Activated CD8-positive, alpha-beta T cell treated with anti-CD3 and anti-CD28 coated beads, Interleukin-2, amount 10 ng/mL, durations not matched to agents 7 days and 5 days (primary cell): ENCODE measurements at places on chromosomes 2 and 18.

DNA sequence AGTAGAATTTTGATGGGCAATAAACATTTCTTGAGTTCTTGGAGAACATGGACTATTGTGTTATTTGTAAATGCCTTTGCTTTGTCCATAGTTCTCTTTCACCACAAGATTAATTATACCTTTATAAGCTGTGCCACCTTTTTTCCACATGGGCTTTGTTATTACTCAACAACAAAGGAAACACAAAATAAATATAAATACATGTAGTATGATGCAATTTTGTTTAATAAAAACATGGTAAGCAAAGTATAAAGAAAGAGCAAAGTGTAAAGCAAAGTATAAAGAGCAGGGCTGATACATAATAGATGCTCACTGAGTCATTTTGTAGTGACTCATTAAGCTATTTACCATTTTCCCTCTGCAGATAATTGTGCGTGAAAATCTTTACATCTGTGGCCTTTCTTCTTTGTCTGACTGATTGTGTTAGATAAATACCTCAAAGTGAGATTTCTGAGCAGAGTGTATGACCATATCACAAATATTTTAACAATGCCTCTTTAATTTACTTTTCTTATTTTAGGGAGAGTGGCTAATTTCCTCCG, 80.9 kb downstream of the CERS6 start:
- DNase-seq: no peak

GRCh38 chr2:49755777-49756176, 601.5 kb upstream of the FSHR start:
- no peak for DNase-seq

DNA sequence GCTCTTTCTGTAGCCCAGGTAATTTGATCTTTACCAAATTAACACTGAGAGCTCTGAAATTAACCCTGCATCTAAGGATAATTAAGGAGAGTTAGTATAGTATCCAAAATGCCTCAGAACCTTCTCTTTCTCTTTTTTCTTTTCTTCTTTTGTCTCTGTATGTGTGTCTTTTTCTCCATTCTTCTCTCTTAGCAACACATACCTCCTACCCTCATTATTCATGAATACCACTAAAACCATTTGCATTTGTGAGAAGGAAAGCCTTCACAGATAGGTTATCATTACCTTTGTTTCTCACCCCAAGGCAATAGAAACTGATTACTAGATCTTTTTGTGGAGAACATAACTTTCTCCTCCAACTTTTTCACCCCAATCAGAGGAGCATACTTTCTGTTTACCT, 376.5 kb upstream of the NXPH2 start:
- DNase-seq: no peak

- DNase-seq: no peak
Observed at GRCh38 chr2:171244466-171244969, 83.8 kb upstream of the TLK1 start.

GRCh38 chr2:166994588-166995336, 106.5 kb downstream of the XIRP2 start:
- DNase-seq: no peak

DNA sequence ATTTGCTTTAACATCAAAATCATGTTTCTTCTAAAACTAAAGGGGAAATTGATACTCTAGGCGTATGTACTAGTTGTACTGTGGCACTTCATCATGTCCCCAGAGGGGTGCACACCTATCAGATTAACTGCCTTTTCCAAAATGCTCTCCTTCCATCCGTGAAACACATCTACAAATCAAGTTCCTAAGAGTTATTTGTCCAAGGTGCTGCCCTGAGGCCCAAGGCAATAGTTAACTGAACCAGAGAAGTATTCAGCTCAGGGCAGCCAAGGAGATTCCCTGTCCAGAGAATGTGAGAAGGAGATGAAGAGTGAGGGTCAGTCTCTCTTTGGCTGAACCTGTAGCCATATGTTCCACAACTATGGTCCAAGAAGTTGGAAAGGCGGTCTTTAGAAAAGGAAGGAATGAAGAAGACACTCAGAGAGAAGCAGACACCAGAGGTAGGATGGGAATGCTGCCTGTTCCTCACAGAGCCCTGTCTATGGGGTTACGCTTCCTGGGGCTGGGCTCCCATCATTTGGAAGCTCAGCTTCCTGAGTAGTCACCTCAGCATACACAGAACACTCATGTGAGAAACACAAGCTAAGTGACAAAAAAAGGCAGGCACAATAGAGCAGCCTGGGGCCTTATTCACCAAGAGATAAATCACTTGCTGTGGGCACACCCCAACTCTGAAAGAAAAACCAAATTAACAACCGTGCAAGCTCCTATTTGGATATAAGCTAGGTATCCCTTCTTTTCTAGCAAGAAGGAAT, 55.6 kb downstream of the ANKRD44 start:
- DNase-seq: no peak

GRCh38 chr2:178912416-178913048, 105.3 kb upstream of the TTN start:
- DNase-seq: no peak

DNA sequence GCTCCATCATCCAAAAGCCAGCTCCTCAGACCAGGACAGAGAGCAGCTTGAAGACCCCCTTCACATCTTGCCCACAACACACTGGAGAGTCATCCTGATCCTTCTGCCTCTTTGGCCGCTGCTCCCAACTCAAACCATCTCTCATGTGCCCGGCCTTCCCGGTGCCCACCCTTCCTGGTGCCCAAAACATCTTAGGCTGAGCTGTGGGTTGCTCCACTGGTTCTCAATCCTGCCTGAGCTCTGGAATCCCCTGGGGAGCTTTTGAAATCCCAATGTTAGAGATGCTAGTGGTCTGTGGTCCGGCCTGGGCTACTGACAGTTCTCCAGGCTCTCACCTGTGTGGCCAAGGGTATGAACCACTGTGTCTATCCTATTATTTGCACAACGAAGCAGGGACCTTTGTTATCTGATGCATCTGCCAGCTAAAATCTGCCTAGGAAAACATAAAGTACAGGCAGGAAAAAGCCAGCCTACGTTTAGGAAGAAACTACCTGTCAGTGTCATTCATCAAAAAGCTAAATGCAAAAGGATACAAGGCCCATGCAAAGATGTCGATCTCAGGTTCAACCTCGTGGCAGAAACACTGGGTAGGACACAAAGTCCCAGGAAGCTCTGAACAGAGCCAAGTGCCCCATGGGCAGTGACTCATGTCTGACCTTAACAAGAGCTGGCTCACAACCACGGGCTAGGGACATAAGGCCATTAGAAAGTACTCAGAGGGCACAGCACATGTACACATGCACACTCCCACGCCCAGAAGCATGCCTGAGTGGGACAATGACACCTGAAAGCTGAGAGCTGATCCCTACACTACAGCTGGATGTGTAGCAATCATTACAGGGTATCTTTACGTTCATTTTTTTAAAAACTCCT, 30.8 kb downstream of the TBC1D8 start:
- no peak for DNase-seq

DNA sequence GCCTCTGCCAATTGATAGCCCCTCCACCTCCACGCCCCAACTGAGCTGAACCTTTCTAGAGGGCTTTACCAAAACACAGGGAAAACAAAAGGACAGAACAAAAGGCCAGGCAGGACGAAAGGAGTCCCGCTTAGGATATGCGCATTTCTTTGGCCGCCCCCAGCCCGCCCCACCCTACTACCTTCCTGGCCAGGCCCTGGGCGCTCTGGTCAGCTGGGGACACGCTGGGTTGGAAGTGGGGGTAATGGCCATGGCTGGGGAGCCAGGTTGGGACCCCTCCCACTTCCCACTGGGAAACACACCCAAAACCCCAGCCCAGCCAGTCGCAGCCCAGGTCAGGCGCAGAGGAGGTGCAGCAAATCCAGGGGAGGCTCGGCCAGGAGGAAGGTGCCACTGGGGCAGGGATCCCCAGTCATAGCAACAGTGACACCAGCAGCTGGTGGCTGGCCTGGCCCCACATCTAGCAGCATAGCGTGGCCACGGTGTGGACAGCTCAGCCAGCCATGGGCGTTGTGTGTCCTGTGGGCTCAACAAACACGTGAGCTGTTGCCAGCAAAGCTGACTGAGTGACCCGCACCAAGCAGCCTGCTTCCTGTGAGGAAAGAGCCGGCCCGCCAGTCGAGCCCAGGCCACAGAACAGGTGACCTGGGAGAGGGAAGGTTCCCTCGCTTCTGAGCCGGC, 24.6 kb upstream of the B3GNT7 start:
- DNase-seq: no peak

- no peak for DNase-seq
Observed at GRCh38 chr2:162821176-162821575, 17.4 kb downstream of the KCNH7 start.

GRCh38 chr2:84201158-84201557, 257.9 kb downstream of the SUCLG1 start:
- DNase-seq: no peak

- no peak for DNase-seq
Observed at GRCh38 chr2:120456867-120457266, 110.9 kb downstream of the INHBB start.

DNA sequence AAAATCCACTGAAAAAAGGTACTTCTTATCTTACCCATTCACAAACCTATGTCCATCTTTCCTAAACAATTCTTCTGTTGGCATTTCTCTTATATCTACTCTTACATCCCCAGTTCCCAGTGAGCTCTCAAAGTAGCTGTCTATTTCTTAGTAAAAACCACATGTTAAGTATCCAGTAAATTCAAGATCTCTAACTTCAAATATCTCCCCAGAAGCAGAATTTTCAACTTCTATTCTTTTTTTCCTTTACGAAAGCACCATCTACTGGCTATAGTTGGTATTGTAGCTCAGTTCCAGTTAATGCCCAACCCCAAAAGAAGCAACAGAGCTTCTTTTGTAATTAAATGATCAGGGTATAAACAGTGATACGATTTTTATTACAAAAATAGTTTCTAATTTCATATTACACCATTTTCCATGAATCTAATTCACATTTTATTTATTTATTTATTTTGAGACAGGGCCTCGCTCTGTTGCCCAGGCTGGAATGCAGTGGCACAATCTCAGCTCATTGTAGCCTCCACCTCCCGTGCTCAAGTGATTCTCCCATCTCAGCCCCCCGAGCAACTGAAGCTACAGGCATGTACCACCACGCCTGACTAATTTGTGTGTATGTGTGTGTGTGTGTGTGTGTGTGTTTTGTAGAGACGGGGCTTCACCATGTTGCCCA, 28.5 kb downstream of the HRH4 start:
- DNase-seq: no peak

DNA sequence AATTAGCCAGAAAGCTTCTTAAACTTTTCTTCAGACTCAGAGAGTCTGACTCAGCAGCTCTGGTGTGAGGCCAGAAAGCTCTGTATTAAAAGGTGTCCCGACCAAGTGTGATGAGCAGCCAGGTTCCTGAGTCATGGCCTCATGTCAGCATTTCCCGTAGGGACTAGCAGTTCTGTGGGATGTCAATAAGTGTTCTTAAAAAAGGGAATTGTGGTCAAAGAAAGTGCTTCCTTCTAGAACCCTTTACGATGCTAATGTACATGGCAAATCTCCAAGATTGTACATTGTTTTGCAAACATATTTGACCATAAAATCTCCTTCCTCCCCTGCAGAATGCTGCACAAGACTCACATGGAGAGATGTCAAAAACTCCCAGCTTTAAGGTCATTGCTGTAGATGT, 80.1 kb downstream of the PLA2R1 start:
- no peak for DNase-seq

DNA sequence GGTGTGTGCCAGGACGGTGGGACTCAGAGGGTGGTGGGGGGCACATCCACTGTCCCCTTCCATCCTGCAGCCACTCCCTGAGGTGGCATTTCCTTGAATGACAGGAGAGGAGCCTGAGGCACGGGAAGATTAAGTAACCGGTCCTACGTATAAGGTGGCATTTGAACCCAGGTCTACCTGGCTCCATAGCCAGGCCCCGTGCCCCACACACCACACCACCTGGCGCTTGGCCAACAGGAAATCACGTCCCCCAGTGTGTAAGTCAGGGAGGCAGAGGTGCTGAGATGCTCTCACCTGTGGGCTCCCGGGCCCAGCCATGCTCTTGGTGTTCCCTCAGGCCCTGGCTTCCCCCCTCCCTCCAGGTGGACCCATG, 53.7 kb downstream of the HPCAL1 start:
- DNase-seq: no peak

DNA sequence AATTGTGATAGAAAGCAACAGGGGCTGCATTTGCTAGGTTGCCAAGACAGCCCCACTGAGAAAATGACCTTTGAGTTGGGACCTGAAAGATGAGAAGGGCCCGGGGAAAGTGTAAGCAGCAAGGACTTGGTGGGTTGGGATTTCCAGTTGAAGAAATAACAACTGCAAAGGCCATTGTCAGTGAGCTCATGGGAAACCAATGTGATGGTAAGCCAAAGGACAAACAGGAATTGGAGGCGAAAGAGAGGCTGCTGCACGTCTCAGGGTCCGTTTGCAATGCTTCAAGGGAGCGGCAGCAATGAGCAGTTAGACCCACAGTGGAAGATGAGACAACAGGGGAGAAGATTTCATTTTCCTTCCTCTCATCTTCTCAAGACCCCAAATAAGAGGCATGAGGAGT, 51.5 kb upstream of the RGPD4 start:
- no peak for DNase-seq

GRCh38 chr2:14516844-14517243, 115.7 kb upstream of the LRATD1 start:
- no peak for DNase-seq
